ENCODE measurements at places on chromosomes 2 and 18. TPM values are rescaled to one million over a fixed set of nuclear protein-coding genes. Genes with fewer than 3 reads are reported as not detected.

The POTEC gene
- not detected for total RNA-seq

The SERPINB11 gene
- total RNA-seq, result not detected

The LYPD1 gene
- total RNA-seq, result not detected

The TEX44 gene
- total RNA-seq, result not detected
